ENCODE measurements at places on chromosomes 1 and 21.

DNA sequence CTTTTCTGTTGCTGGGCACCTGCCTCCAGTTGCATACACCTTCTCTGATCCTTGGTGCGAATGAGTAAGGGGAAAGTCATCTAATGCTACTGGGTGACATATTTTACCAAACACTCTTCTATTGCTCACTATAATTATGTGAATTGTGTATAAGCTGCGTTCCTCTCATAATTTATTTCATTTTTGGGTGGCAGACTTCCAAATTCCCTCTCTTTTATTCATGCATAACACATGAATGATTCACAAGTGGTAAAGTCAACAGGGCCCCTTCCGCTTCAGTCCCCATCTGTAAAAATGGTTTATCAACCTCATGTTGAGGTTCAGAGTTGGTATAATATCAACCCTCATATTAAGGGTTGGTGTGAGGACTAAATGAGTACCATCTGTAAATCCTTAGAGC is 3.2 kb upstream of the QSOX1 start:
- no peak for DNase-seq

GRCh38 chr1:23555986-23556634 is 3.2 kb downstream of the ID3 start:
- no peak for DNase-seq

DNA sequence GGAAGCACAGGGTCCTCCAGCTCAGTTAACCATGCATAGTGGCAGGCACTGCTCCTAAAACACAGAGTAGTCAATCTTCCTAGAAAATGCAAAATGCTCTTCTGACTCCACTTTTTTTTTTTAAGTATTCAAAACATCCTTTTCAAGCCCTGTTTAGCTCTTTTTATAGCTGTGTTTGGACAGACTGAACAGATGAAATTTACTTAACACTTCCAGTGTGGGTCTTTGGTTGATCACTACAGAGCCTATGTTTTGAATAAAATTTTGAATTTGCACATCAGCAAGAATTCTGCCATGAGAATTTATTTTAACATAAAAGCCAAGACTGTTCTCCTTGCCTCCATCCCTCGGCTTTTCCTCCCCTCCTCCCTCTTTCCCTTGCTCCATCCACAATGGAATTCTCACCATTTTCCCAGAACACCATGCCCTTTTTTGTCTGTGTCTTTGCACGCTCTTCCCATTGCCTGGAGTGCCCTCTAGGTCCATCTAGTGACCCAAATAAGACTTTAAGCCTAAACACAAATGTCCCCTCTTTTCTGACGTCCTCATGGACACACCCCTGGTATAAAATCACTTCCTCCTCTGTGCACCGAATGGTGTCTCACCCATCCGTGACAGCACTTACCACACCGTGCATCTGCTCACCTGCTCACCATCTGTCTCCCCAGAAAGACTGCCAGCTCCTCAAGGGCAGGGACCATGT is 24.0 kb upstream of the CPT2 start:
- DNase-seq, result no peak

- no peak for DNase-seq
These were observed 7.5 kb upstream of the CSRP1 start for GRCh38 chr1:201514466-201514865.

DNA sequence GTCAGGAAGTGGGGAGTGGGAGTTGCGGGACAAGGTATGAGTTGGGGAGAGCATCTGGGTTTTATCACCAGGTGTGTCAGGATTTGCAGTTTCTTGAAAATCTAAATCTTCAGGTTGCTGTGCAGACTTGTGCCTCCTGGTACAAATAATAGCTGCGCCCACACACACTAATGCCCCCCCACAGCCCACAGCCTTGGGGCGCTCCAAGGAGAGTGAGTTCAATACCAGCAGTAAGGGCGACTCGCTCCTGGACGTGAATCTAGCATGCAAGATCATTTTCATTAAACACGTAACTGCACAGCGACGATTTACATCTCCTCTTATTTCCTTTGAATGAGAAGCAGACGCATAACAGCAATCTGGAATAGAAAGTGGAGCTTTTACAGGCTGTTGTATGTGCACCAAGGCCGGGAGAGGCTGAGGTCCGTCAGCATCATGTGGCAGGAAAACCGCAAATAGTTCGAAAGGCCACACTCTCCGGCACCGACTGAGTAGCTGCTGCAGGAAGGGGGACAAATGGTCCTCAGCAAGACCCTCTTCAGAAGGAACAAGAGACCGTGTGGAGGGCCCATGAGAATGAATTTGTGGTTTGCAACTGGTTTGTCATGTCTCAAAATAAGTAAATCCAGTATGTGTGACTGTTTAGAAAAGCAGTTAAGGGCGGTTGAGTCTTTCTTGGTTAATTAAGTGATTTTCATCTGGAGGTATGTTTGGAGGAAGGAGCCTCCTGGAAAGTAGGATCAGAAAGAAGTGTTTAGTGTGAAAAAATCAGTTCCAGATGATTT is 439.5 kb downstream of the SMYD3 start:
- no peak for DNase-seq

DNA sequence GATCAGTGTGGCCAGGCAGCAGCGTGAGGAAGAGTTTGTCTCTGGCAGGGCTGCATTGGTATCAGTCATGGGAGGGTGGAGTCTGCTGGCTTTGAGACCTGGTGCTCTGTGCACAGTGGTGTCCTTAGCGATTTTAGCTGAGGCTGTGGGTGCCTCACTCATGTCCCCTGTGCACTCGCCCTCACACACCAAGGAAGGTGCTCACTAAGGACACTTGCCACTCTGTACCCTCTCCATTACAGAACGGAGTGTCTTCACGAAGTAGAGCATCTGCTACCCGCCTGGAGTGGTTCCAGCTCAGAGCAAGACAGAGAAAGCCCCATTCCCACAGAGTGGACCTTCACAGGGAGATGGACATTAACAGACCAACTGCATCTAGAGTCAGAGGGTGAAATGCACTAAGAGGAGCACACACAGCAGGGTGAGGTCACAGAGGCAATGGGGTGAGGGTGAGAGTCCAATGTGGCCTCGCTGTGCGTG is 117.9 kb downstream of the MATN1 start:
- no peak for DNase-seq

DNA sequence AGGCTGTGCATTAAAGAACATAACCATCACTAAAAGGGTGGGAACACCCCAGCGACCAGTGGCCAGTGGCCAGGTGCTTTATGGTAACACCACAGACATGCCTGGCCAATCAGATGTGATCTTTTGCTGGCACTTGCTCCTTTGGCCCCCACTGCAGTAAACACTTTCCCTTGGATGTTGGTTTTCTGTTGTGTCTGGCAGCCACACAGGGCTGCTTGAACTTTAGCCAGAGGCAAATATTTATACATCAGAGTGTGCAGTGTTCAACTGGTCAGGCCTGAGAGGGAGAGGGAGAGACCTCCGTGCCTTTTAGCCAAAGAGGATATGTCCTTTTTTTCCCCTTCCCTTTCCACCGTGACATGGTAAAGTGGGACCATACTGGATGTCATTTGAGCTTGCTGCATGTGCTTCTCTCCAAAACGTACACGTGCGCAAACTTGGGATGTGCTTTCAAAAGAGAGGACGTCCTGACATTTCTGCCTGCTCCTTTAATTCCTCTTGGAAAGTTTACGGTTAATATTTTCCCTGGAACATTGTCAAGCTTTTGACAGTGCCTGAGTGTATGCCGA is 101.2 kb downstream of the NFIA start:
- DNase-seq, result no peak

DNA sequence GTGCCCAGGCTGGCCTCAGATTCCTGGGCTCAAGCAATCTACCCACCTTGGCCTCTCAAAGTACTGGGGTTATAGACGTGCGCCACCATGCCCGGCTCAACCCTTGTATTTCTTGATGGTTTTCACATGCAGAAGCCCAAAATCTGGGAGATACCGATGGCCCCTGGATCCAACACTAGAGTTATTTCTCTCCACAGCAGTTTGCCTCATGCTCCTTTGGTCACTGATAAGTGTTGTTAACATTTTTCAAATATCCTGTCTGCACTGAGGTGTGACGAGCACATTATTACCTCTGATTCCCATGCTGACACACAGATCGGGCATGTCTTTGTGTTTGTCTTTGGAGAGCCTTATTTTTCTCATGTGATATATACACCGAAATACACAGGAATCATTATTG is 107.0 kb downstream of the KIF26B start:
- DNase-seq, result no peak

DNA sequence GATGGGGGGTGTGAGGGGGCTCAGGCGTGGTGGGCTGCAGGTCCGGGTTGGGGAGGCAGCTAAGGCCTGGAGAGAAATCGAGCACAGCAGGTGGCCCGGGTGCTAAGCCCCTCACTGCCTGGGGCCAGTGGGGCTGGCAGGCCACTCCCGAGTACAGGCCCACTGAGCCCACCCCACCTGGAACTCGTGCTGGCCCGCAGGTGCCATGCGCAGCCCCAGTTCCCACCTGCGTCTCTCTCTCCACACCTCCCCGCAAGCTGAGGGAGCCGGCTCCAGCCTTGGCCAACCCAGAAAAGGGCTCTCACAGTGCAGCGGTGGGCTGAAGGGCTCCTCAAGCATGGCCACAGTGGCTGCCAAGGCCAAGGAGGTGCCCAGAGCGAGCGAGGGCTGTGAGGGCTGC is 1047.1 kb upstream of the ADGRL4 start:
- no peak for DNase-seq

GRCh38 chr1:157880621-157881020 is 39.0 kb upstream of the CD5L start:
- no peak for DNase-seq

- no peak for DNase-seq
These were observed 1.5 kb upstream of the KCNH1 start for GRCh38 chr1:211135342-211135950.

DNA sequence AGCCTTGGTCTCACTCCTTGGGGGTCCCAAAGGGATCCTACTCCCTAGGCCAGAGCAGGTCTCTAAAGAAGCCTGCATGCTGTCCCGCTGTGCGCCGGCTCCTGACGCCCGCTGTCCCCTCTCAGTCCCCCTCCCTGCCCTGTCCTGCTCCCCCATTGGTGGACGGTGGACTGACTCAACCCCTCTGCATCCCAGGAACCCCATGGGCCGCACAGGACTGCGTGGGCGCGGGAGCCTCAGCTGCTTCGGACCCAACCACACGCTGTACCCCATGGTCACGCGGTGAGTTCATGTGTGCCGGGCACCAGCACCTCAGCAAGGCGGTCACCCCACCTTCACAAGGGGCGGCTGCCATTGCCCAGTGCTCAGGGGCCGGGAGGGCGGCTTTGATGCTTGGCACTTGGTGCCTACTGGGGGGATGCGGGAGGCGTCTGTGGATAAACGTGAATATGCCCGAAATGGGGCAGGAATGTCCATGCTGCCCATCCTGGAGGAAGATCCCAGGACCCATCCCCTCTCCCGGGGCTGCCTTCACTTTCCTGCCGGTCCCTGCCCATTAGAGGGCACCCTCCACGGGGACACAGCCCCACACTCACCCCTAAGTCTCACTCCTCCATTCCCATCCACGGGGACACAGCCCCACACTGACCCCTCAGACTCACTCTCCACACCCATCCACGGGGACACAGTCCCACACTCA is 20.2 kb upstream of the LRRC3 start:
- DNase-seq, result no peak

GRCh38 chr1:19824541-19824940 is 9.5 kb upstream of the RNF186 start:
- DNase-seq, result no peak

DNA sequence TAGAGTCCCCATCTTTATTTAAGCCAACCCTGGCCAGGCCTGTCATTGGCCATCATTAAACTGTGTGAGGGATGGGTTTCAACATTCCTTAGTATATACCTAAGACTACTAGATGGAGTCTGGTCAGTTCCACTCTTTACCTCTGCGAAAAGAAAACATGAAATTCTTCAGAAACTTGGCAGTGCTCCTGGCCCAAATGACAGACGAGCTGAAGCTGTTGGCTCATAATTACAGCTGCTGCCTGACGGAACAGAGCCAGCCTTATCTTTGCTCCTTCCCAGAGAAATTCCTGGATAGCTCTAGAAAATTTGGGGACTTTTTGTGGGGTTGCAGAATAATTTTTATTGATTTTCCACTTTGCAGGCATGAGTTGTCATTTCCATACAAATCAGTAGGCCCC is 30.4 kb downstream of the NPHS2 start:
- no peak for DNase-seq

GRCh38 chr21:14522736-14523135 is 23.4 kb downstream of the SAMSN1 start:
- DNase-seq, result no peak

DNA sequence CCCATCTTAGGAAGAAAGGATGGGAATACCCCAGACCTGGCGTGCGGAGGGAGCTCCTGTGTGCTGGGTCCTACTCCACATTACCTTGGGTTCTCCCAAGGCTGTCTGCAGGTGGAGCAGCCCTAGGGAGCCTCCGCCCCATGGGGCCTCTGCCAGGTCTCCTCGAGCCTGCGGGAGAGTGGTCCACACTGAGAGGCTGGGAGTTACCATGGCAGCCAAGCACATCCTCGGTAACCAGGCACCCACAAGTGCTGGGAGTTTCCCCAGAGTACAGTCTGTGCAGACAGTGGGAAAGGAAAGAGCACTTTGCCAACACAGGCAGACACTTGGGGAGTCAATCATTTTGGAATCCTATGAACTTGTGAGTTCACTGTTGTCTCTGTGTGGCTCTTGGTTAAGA is 249.4 kb downstream of the DYRK1A start:
- DNase-seq, result no peak

DNA sequence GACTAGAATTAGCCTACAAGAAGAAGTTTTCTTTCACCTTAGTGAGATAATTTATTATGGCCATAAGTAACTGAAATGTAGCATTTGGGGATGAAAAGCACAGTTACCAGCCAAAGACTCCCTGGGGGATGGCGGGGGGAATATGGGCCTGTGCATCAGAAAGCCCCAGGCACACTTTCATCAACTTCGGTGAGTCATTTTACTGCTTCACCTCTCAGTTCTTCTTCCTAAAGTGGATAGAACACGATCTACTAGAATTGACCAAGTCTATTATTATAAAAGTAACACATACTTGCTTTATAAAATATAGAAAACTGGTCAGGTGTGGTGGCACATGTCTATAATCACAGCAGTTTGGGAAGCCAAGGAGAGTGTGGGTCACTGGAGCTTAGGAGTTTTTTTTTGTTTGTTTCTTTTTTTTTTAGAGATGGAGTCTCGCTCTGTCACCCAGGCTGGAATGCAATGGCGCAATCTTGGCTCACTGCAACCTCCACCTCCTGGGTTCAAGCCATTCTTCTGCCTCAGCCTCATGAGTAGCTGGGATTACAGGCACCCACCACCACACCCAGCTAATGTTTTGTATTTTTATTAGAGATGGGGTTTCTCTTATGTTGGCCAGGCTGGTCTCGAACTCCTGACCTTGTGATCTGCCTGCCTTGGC is 141.8 kb downstream of the ZZZ3 start:
- DNase-seq, result no peak

- DNase-seq, result no peak
These were observed 128.1 kb upstream of the ZNF648 start for GRCh38 chr1:182189535-182190066.

DNA sequence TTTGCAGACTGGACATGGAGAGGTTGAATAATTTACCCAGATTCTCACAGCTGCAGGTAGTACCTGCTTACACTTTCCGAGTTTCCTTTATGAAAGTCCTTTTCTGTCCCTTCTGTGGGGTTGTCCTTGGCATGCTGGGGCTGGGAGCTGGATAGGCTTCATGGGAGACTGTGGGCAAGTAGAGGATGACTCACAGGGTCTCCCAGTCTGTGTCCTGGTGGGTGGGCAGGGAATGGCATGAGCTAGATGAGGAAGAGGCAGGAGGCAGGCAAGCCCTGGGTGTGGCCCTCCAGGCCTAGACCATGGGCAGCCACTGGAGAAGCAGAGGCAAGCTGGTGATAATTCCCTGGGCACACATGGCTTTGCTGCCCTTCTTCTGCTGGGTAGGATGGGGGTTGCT is 80.6 kb downstream of the NAV1 start:
- DNase-seq, result no peak

Measured in stimulated activated CD8-positive, alpha-beta memory T cell treated with anti-CD3 and anti-CD28 coated beads, Interleukin-7, amount 100 ng/mL, for 1 hour (primary cell).